ENCODE measurements at places on chromosomes 7 and 10. TPM values are rescaled to one million over a fixed set of nuclear protein-coding genes. Genes with fewer than 3 reads are reported as not detected.

DNA sequence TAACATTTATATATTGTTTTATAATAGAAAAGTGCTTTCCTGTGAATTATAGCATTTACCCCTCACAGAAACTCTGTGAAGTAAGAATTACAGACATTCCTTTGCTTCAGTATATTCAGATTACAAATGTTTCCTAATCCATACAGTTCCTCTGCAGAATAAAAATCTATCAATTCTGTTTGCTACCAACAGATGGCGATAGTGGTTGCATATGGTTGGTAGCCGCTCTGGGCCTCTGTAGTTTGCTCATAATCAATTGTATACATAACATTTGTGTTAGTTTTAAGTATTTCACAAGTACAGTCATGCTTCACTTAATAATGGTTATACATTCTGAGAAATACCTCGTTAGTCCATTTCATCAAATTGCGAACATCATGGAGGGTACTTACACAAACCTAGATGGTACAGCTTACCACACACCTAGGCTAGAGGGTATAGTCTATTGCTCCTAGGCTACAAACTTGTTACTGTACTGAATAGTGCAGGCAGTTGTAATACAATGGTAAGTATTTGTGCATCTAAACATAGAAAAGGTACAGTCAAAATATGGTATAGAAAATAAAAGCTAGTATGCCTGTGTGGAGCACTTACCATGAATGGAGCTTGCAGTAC, 94.4 kb upstream of the STEAP4 start:
- DNase-seq: peak; percentile 4

DNA sequence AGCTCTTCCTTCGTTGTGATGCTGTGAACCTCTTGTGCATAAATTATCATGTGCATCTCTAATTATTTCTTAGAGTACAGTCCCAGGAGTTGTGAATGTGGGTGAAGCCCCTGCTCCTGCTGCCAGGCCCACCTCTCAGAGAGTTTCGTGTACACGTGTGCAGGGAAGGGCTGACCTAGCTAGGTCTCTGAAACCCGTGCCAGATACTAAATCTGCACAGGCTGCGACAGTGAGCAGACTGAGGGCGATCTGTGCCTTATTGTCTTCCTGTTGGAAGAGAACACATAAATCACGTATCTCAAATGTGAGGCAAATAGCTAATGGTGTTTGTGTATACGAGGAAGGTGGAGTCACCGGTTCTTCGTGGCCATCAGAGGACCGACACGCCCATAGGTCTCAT, 71.8 kb upstream of the DNAJB6 start:
- DNase-seq: no peak

DNA sequence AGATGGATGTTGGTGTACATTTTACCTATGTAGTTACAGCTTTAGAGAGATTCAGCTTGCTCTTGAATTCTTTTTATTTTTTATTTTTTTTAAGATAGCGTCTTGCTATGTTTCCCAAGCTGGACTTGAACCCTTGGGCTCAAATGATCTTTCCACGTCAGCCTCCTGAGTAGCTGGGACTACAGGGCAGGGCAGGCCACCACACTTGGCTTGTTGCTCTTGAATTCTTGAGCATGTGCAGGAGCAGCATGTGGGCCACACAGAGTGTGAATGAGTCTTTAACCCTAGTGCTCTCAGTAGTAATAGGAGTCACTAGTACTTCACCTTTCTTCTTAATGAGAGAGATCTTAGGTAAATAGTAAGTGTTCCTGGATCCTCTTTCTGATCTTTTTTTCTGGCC, 26.7 kb upstream of the CYCS start:
- DNase-seq: no peak

DNA sequence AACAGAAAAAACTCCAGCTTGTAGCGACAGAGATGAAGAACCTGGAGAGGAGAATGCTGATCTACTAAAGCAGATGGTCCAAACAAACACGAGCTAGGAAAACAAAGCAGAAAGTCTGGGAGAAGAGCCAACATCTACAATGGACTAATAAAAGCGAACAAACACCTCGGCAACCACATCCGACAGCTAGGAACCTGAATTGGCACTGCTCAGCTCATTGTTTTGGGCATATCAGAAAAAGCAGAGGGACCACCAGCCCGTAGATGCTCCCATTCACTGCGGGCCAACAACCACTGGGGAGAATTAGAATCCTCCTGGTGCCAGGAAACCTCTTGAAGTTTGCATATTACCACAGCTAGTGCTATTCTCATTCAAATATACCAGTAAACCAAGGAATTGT, 204.7 kb downstream of the NXPH1 start:
- peak; percentile 63 for DNase-seq

DNA sequence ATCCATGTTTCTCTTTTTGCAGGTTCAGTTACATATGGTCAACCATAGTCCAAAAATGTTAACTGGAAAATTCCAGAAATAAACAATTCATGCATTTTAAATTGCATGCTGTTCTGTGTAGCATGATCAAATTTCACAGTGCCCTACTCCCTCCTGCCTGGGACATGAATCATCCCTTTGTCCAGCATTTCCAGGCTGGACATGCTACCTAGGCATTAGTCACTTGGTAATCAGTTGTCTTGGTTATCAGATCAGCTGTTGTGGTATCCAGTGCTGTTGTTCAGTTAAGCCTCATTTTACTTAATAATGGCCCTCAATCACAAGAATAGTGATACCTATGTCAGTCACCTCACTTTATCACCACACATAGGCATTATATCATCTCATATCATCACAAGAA, 7.3 kb upstream of the PNLIP start:
- DNase-seq: peak; percentile 10

GRCh38 chr10:132492323-132493025, 45.1 kb upstream of the INPP5A start:
- no peak for DNase-seq

- no peak for DNase-seq
Measured at GRCh38 chr7:49486974-49487829, 286.2 kb upstream of the VWC2 start.

DNA sequence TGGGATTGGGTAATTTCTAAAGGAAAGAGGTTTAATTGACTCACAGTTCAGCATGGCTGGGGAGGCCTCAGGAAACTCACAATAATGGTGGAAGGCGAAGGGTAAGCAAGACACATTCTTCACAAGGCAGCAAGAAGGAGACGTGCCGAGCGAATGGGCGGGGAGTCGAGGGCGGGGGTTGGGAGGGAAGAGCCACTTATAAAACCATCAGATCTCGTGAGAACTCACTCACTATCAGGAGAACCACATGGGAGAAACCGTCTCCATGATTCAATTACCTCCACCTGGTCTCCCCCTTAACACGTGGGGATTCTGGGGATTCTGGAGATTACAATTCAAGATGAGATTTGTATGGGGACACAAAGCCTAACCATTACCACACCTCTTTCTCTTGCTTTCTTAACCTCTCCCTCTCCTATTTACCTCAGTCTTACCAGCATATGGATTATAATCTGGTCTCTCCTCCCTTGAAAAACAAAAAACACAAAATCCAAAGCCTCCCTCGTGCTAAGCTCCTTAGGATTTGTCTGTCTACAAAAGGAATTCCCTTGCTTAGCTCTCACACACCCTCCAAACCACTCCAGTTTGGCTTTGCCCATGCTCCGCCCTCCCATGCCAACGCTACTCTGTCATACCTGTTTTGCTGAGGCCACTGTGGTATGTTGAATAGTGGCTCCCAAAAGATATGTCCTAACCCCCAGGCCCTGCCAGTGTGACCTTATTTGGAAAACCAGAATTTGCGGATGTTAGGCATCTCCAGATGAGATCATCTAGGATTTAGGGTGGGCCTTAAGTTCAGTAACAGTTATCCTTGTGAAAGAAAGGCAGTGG, 19.6 kb upstream of the EFCAB10 start:
- no peak for DNase-seq

- DNase-seq: peak; percentile 22
Measured at GRCh38 chr10:101856626-101857025, 13.0 kb upstream of the KCNIP2 start.

- no peak for DNase-seq
Measured at GRCh38 chr7:149680331-149681025, 92.9 kb downstream of the ZNF467 start.

- no peak for DNase-seq
Measured at GRCh38 chr10:114068054-114068707, 24.5 kb downstream of the ADRB1 start.

GRCh38 chr7:124074007-124074406, 41.1 kb upstream of the TMEM229A start:
- no peak for DNase-seq

- peak; percentile 93 for DNase-seq
Measured at GRCh38 chr10:112389271-112389822, 15.4 kb downstream of the ACSL5 start.

DNA sequence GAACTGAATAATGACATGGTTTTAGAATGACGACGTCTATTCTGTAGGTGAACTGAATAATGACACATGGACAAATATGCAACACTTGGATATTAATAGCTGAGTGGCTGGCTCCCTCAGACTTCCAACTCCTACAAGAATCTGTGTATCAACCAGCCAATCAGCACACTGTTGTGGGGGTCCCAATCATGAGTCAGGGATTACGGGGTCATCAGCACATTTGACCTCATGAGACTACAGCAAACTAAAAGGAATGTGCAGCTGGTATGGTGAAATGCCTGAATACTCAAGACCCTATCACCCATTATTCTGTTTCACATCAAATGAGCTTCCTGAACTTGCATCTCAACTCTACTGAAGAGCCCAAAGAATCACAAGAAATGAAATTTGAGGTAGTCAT, 192.5 kb downstream of the ANK3 start:
- DNase-seq: no peak

DNA sequence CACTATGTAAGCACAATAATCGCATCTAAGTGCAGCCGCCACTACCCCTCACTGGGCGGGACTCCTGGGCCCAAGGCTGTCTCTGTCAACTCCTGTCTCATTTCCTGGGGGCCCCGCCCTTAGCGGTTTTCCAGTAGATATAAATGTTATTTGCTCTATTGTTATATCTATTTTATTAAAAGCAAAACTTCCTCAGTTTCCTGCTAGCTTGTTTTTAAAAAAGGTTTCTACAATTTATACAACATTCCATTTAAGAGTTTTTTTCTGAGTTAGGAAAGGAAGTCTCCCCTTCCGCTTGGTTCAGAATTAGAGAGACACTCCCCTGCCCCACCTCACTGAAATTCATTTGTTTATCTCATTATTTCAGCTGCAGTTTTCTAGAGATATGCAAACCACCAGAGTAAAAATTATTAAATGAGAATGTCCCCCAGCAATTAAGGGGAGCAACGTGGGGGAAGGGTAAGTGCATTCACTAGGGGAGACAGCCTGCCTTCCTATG, 82.7 kb downstream of the RAMP3 start:
- peak; percentile 38 for DNase-seq

- no peak for DNase-seq
Measured at GRCh38 chr7:154613811-154614210, 389.1 kb downstream of the PAXIP1 start.

- DNase-seq: no peak
Measured at GRCh38 chr10:126917975-126918908, 13.0 kb downstream of the DOCK1 start.

DNA sequence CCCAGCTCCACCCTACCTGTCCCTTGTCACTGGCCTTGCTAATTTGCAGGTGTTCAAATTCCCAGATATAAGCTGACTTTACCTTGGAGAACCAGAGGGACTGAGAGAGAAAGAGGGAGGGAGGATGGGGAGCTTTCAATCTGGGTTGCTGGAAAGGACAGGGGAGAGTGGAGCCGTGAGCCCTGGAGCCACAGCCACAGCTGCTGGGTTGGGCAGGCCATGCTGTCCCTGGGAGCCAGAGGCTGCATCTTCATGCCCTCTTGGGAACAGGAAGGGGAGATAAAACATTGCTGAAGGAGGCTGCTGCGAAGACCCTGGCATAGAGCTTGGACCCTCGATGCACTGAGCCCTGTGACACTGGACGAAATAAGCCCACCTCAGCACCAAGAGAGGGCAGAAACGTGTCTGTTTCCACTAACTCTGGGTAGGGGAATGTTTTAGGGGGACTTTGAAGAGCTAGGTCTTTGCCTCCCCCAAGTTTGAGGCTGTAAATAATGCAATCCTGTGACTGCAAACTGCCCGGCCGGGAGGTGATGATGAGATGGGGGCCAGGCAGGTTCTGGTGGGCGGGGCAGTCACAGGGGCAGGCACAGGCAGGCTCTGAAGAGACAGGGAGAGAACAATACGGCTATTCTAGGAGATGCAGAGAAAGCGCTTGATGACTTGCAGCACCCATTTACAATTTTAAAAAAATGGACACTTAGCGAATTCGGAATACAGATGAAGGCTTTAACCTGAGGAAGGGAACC, 5.8 kb upstream of the JAKMIP3 start:
- DNase-seq: no peak

DNA sequence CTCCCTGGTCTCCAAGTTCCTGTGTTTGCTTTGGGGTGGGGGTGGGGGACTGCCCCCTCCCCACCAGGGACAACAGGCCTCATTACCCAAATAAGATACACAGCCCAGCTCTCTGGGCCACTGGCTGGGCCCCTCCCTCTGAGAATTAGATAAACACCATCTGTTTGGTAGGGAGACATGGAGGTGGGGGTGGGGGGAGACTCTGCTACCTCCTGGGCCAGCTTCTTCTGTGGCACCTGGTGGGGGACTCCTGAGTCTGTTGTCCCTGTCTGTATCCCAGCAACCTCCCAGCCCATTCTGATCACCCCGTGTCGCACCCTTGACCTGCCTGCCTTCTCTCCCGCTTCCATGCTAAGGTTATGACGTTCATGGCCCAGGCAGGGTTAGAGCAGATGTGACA, 5.8 kb downstream of the MLXIPL start:
- DNase-seq: no peak

DNA sequence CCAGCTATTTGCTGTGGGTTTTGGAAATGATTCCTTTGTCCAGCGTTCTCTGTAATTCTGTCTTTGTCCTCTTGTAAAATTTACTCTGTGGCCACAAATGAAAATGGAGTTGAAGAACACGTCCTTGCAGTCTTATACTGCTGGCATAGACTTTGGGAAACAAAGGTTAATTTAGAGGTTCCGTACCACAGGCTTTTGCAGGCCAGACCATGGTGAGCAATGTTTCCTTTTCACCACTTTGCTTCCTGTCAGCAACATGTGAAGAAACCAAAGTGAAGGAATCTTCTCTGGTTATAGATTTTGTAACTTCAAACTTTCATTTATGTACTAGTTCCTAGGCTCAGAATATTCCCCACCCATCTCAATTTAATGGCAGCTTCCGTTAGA, 488.5 kb downstream of the MDFIC start:
- DNase-seq: no peak

- peak; percentile 35 for DNase-seq
Measured at GRCh38 chr7:77867537-77867865, 68.9 kb downstream of the PHTF2 start.

DNA sequence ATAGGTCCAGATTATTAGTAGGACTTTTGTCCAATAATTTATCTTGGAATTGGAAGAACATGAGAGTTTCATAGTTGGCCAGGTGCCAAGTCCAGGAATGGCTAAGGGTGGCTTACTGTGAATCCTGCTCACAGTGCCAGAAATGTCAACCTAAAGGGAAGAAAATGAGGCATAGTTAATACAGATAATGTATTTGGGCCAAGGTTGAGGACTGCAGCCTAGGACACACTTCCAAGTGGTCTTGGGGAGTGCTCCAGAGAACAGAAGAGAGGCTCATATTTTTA, 78.2 kb downstream of the MAPK8 start:
- DNase-seq: no peak

ADAMTS14 gene
- 0.31 TPM for total RNA-seq

KCNH2 gene
- 1.7 TPM for total RNA-seq

IL15RA gene
- total RNA-seq: 10.3 TPM

PNPLA8 gene
- 40.7 TPM for total RNA-seq

TYSND1 gene
- total RNA-seq: 19.1 TPM

ACTR3C gene
- total RNA-seq: 2.8 TPM

ADAM12 gene
- total RNA-seq: 7.1 TPM

PDE1C gene
- total RNA-seq: 133 TPM

GFRA1 gene
- 21.3 TPM for total RNA-seq

SPAM1 gene
- not detected for total RNA-seq

GPR146 gene
- 1.6 TPM for total RNA-seq

NEUROG3 gene
- total RNA-seq: not detected
